ENCODE measurements at places on chromosomes 6 and 20. TPM values are rescaled to one million over a fixed set of nuclear protein-coding genes. Genes with fewer than 3 reads are reported as not detected.
A peak's percentile ranks its signal among the peaks of the same experiment; 100 is the strongest.

LGSN gene
- total RNA-seq: not detected

ADGRF1 gene
- not detected for total RNA-seq

GSTA3 gene
- not detected for total RNA-seq

HTR1E gene
- not detected for total RNA-seq

GSTA1 gene
- total RNA-seq: not detected

GTSF1L gene
- not detected for total RNA-seq

SMLR1 gene
- total RNA-seq: not detected

DACT2 gene
- 1.6 TPM for total RNA-seq

DCDC2 gene
- not detected for total RNA-seq

GRM1 gene
- 2.2 TPM for total RNA-seq

NDUFAF4 gene
- total RNA-seq: 101 TPM

DNA sequence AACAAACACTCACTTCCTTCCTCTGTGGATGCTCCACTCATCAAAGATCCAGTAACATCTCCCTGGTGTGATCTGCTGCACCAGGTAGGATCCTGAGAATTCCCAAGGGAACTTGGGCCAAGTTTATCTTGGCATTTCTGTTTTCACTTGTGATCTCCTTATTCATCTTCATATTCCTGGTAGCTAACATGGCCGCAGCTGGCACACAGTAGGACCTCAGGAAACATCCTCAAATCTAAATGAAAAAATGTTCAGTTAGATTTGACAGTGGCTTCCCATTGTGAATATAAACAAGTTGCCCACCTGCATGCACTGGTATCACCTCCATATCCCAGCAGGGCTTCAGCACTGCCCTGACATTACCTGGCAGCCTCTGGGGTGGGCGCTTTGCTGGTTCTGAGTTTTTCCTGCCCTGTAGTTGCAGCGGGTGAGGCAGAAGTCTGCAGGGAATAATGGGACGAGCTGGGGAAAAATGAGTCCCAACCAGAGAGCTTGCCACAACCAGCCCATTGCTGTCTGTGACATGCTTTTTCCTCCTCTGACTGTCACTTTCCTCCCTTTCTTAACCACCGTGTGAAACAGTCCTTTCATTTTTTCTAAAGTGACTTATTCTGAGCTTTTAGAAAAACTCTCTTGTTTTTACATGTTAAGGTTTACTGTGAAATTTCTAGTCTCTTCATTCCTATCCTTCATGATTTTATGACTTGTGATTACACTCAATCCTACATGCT is 9.4 kb upstream of the DSTN start:
- DNase-seq: no peak

GRCh38 chr20:49245921-49246740 is 26.9 kb downstream of the DDX27 start:
- peak; percentile 49 for DNase-seq

DNA sequence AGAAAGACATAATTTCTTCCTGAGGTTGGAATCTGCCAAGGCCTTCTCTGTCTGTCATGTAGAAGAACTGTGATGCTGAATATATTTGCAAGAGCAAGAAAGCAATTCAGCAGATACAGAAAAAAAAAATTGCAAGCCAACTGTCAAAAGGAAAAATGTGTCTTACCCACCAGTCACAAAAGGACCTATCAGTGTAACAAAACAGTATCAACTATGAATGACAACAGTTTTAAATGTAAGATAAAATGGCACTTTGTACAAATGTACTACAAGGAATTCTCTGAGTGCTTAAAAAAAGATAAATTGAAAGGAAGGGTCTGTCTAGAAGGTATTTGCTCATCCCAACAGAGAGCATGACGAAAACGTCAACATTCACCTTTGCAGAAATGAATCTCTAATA is 185.3 kb upstream of the TFAP2D start:
- no peak for DNase-seq

DNA sequence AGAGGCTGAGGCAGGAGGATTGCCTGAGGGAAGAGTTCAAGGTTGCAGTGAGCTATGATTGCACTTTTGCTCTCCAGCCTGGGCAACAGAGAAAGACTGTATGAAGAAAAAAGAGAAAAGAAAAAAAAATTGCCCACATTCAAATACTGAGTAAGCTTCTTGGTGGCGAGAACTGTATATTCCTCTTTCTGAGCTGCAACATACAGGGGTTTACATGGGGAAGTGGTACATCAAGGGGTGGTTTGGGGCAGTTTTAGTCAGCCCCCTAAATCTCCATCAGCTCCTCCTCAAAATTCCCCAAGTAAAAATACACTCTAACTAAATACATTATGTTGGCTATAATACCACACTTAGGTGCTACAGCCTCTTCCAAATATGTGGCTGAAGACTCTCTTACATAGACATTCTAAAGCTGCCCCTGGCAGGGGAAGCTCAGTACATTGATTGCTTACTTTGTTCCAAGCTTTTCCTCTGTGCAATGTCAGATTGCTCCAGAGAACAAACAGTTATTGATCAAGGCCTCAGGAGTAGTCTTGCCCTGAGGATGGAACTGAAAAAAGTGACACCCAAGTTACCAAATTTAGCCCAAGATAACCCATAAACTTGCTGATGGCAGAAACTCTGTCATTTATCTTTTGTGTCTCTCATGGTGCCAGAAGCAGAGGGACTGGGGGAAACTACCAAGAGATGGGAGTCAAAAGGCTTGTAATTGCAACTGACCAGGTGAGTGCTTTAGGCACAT is 107.4 kb upstream of the RIPOR2 start:
- no peak for DNase-seq

DNA sequence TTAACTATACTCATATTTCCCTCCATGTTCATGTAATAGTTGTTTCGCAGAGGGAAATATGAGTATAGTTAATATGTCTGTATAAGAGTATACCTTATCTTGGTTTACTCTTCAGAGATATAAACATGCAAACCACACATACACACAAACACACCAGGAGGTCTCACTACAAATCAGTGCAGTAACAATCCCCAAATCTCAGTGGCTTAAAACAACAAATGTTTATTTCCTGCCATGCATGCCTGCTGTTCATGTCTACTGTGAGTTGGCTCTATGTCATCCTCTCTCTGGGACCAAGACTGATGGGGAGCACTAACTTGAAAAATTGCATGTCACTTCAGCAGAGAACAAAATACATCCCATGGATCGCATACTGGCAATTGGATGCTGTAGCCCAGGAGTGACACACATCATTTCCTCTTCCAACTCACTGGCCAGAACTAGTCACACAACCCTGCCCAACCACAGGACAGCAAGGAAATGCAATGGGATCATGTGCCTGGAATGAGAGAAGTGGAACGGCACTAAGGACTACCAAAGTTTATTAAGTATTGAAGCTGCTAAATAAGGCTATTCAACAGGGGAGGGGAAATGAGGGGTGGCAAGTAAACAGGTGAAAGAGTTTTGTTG is 89.0 kb upstream of the DTNBP1 start:
- no peak for DNase-seq

DNA sequence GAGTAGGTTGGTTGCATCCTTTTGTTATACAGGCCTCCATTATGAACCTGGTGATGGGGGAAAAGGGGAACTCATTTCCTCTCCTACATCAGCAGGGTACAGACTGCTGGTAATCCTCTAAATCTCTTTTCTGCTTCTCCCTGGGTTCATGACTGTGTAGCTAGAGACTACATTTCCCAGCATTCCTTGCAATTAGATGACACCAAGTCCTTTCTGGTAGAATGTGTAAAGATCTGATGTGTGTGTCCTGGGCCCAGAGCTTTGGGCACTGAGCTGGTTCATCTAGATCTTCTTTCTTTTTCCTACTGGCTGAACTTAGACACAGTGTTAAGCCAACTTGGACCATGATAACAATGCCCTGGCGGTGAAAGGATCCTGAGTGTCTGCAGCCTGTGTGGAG is 104.7 kb upstream of the IFNGR1 start:
- DNase-seq: no peak

DNA sequence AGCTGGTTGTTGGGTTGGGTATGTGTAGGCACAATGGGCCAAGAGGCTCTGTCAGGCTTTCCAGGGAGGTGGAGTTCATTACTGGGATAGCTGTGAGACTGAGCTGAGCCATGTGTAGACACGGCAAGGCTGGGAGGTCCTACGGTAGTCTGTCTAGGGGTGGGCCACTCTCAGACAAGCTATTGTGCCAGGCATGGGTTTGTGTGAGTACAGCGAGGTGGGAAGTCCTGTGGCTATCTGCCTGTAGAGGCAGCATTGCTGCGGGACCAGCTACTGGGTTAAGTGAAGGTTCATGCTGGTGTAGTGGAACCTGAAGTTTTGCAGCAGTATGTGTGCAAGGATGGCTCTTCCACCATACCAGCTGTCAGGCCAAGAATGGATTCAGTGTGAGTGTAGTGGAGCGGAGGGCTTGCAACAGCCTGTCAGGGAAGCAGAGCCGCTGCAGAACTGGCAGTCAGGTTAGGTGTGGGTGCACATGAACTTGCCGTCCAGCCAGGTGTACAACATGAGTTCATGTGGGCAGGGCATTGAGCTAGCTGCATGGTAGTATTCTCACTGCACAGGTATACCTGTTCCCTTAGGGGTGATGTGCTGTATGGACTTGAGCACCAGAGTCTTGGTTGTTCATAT is 78.0 kb upstream of the CENPW start:
- no peak for DNase-seq

- DNase-seq: no peak
Measured at GRCh38 chr20:37921341-37921929, 18.5 kb downstream of the VSTM2L start.

- DNase-seq: peak; percentile 59
Measured at GRCh38 chr6:6319952-6320811, at the start of gene F13A1. Gene F13A1, minus strand, starts transcription at chr6:6320662. Its CDS starts 1,998 bp downstream, at chr6:6318664.

- no peak for DNase-seq
Measured at GRCh38 chr20:22475662-22476061, 108.7 kb downstream of the FOXA2 start.

DNA sequence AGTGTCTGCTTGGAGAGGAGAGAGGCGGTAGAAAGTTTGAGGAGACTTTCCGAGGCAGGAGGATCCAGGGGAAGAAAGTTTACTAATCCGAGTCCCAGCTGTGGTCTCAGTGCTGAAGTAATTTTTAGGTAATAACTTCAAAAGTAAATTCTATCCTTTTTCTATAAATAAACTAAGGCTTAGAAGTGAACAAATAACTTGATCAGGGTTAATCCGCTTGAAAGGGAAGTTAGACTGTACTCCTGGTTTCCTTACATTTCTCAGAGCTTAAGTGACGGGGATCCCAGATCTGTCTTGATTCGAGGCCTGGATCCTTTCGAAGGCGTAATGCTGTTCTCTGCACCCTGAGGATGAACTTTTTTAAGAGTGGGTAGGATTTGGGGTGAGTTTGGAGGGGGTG is 2.6 kb downstream of the STK35 start:
- no peak for DNase-seq

- no peak for DNase-seq
Measured at GRCh38 chr6:162230147-162230752, 497.3 kb downstream of the PRKN start.

GRCh38 chr6:89927264-89927663 is 33.0 kb downstream of the GJA10 start:
- DNase-seq: no peak

DNA sequence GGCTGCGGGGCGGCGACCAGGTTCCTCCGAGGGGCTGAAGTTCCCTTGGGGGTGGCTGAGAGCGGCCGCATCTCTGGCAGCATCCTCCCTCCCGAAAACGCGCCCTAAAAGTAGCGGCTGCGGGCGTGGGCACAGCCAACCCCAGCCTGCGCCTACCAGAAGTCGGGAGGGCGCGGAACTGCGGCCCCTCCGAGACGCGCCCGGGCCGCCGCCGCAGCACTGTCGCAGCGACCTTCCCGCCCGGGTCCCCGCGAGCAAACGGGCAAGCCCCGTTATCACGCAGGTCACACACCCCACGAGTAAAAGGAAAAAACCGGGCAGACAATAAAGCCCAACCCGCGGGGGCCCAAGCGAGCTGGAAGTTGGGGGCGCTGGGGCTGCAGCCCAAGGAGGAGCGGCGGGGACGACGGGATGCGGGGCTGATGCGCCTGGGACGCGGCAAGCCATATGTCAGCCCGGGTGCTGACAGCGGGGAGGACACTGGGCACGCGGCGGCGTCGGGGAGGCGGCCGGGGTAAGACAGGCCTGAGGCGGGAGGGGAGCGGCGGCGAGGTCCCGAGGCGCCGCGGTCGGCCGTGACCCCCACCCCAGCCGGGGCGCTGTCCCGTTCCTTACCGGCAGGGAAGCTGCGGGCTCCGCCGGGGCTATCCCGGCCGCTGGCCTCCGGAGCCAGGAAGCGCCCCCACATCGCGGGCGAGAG is 659 bp downstream of the CEP85L start:
- DNase-seq: peak; percentile 65

DNA sequence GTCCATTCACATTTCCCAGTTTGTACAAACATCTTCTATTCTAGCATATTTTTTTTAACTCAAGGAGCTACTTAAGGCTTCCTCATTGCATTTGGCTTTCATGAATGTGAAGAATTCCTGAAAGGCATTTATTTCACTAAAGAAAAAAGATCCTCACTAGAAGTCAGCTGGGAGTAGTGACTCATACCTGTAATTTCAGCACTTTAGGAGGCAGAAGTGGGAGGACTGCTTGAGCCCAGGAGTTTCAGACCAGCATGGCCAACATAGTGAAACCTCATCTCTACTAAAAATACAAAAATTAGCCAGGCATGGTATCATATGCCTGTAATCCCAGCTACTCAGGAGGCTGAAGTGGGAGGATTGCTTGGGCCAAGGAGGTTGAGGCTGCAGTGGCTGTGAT is 30.9 kb upstream of the XRN2 start:
- DNase-seq: no peak

- DNase-seq: no peak
Measured at GRCh38 chr20:37804584-37805566, 98.1 kb upstream of the VSTM2L start.

DNA sequence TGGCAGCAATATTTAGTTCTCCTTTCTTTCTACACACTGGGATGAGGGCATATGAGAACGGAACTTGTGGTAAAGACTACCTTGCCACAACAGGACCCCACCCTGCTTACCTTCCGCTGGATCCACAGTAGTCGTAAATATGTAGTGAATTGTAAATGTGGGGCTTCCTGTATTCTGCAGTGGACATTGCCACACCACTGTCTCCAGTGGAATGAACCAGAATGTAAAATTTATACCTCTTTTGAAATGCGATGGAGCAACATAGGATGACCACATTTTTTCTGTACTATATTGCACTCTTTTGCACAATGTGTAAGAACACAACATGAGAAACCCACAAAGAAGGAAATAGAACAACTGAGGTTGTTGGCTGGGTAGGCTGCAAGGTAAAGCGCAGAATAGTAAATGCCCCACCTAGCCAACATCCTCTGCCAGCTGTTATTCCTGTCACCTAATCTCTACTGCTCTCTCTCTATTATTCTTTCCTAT is 16.1 kb upstream of the RIPOR2 start:
- DNase-seq: no peak

- DNase-seq: no peak
Measured at GRCh38 chr20:50314678-50315335, 124.2 kb downstream of the CEBPB start.

DNA sequence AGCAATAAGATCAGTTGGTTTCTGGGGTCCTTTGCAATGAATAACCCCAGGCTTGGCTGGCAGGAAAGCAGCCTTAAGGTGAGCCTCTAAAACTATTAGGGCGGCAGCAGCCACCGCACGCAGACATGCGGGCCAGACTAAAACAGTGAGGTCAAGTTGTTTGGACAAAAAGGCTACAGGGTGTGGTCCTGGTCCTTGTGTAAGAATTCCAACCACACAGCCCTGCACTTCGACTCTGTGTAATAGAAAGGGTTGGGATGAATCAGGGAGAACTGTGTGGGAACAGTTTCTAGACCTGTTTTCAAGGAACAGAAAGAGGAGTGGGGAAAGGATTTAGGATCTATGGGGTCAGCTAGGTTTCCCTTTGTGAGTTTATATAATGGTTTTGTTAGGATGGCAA is 237.6 kb downstream of the SMOC2 start:
- DNase-seq: peak; percentile 7

Data from Right ventricle myocardium superior (tissue), 1 donor.